ENCODE measurements at places on chromosomes 16 and 17.

- no peak for DNase-seq
Measured at GRCh38 chr16:27293343-27293742, 20.4 kb upstream of the IL4R start.

DNA sequence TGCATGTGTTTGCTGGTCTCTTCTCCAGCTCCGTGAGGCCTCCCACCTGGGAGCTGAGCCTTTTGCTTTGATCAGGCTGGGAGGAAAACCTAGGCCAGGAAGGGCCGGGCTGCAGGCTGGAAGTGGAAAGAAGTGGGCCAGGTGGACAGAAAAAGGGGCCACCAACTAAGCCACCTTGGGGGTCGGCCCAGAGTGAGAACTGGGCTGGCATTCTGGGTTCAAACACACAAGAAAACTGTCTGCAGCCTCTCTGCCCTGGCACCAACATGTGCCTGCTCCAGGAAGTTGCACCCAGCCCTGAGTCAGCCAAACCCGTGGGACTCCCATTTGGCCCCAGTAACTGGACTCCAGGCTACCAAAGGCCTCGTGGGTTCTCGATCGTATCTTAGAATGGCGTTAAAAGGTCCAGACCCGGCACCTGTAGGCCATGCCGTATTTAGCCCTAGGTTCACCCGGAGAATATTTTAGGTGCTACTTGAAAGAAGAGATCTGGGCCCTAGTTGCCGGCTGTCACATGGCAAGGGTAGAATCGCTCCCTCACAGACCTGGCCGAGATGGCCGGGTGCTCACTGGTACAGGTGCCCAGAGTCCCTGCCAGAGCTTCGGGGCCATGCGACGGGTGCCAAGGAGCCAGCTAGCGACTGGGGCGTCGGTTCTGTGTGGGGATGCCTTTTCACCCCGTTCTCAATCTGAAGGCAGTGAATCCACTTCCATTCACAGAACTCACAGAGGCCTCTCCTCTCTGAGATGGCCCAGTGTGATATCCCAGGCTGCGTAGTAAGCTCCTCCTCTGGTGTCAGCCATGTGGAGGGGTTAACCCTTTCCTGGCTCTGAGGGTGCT, 236.6 kb downstream of the MRTFB start:
- no peak for DNase-seq

DNA sequence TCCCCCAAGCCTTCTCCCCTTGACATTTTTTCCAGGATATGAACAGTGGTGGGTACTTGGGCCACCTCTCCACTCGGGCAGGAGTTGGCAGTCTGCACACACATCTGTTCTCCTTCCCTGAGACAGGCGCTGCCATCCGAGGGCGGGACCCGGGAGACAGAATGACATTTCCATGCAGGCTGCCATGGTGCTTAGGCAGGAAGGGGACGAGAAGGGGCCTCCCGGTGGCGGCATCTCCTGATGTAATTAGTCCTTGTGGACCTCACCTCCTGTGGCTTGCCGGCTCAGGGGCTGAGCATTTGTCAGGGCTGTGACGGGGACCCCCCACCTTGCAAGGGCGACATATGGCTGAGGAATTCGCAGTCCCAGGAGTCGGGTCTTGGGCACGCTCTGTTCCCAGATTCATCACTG, 197.2 kb downstream of the FOXL1 start:
- DNase-seq = no peak

DNA sequence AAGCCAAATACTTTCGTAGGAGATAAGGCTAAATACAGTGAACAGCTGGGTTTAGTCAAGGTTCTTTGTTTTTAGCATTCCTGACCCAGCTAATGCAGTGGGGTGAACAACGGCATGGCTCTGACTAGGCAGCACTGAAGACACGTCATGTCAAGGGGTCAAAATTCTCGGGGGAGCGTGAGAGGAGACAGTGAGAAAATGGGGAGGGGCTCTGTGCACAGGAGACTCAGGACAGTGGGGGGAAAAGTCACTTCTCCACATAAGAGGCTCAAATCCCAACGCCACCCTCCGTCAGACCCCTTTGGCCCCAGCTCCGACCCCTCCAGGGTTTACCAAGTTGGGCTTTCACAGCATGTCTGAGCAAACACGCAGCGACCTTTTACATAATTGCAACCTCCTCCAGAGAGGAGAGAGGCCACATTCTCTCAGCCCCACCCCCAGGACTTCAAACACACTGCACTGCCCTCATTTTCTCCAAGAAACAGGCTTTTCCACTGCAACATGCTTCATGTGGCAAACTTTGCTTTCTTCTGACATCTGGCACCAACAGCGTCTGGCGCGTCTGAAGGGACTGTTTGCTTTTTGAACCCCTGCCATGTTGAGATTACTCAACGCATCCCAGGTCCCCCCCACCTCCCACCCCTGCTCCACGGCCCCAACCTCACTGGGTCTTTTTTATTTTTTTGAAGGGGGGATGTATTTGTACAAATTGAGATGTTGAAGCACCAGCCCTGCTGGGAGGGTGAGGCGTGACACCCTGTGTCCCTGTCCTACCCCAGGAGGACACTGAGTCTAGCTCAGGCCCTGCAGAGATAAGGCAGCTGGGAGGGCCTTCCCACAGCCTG, 30.0 kb downstream of the AXIN2 start:
- no peak for DNase-seq

DNA sequence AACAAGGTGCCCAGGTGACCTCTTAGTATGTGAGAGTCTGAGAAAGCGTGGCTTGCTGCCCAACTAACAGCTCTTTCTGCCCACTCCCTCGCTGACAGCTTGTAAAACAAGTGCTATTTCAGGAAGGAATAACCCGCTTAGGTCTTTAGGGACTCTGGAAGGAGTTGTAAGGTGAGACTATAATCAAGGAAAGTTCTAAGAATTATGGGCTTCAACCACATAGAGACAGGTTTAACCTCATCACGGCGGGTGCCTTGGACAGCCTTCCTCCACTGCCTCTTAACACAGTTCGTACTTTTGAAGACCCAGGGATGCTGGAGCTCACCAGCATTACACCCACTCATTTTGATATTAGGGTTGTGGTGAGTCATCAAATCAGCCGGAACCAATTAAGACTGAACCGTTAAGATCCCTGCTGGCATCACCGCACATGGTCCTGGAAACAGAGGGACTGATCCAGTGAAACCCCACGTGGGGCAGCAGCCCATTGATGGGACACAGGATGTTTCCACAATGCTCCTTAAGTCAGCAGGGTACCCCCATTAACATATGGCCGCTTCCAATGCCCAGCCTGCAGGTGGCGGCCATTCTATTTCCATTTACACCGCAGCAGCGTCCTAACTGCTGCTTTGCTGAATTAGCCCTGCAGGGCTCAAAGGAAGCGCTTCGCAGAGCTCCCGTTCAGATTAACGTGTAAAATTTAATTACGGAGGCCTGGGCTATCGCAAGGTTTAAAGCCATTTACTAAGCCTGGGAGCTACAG, 176.6 kb upstream of the SDK2 start:
- no peak for DNase-seq

GRCh38 chr17:6098050-6098822, 28.1 kb downstream of the WSCD1 start:
- DNase-seq = no peak

DNA sequence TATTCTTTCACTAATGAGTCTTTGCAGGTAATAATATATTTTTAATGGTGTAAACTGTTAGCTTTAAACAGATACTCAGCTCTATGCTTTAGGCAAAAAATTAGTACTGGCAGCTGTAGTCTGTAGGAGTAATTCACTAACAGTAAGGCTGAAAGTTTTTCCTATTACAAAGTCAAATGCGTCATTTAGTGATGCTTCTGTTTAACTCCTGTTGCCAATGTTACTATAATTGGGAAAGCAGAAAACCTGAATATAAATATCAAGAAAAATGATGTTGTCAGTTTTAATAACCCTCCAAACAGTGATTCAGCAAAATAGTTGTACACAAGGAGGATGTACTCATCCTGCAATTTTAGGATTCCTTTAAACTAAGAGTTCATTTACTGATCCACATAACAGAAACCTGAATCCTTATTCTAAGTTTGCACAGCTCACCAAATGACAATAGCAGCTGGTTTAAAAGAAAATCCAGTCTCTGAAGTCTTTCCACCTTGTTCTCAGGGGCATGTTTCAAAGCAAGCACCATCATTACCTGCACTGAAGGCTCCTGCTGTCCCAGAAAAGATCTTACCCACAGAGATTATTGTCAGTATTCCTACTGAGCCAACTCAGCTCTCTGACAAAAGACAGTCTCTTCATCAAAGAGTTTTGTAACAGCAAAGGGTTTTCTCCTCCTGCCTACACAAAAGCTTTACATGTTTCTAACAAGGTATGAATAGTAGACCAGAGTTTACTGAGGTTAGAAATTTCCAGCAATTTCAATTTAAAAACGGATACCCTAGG, 4.2 kb downstream of the CDR2 start:
- DNase-seq = no peak
